ENCODE measurements at places on chromosomes 5 and 9.

GRCh38 chr5:36944607-36945225 is 68.1 kb downstream of the NIPBL start:
- peak; percentile 85 for DNase-seq

DNA sequence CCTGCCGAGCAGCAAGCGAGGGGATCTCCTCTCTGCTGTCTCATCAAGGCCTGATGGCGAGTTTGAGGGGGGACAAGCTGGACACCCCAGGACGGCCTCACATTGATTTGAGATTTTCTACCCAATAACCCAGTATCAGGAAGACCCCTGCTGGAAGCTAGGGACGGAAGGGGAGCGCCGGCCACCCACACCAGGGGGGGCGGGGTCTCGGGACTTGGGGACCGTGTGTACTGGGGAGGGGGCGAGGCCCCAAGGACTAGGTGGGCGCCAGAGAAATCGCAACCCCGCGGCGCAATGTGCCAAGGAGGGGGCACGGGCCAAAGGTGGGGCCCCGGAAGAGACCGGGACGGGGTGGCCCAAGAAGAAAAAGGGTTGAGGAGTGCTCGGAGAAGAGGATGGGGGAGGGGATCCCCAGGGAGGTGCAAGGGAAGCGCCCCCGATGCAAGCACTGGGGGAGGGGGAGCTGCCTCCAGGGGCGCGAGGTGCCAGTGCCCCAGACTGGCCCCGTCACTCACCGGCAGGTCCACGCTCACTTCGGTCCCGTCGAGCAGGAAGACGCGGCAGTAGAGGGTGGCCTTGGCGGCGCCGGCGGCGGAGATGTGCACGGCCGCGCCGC is 1.1 kb downstream of the EPB41L4B start:
- no peak for DNase-seq

DNA sequence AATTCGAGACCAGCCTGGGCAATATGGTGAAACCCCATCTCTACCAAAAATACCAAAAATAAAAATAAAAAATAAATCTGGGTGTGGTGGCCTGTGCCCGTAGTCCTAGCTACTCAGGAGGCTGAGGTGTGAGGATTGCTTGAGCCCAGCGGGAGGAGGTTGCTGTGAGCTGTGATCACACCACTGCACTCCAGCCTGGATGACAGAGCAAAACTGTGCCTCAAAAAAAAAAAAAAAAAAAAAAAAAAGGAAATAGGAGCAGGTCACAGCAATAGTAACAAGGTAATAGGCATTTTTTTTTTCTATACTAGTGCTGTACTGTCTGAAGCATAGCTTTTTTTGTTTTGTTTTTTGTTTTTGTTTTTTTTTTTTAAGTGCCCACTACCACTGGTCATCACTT is 5.8 kb downstream of the LRRC70 start:
- no peak for DNase-seq

GRCh38 chr5:6403416-6403815 is 25.1 kb upstream of the MED10 start:
- no peak for DNase-seq

DNA sequence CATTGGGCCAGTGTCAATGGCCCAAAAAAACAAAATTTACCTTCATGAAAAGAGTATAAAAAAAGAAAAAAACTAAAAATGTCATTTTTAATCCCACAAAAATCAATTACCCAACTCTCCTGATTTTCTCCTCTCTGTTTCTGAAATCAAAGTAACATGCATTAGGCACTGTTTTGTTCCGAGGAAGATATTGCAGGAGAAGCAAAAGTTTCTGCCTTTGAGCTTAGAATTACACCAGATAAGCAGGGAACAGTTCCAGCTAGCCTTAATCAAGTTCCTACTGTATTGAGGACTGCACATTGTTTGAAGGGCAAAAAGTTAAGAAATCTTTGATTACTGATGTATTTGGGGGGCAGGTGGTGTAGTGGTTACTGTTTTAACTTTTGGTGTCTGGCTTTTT is 1.1 kb upstream of the PRKAA1 start:
- no peak for DNase-seq

GRCh38 chr9:104896131-104896530 is 31.8 kb downstream of the ABCA1 start:
- DNase-seq: no peak

- no peak for DNase-seq
These were observed 111.8 kb upstream of the SLC44A1 start for GRCh38 chr9:105132606-105133005.

DNA sequence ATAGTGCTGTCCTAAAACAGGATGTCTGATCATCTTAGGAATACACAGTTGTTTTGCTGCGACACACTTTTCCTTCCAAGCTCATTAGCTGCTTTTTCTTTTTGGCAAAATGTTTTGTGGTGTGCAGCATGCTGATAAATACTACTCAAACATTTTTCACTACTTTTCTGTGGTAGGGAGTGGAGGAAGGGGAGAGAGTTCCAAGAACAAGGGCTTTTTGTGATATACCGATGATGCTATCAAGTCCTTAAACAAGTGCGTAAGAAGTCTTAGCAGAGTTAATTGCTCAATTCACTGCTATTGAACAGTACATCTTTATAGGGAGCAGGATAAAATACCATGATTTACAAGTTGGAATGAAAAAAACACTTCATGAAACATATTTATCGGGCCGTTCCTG is 23.6 kb upstream of the TEK start:
- no peak for DNase-seq

DNA sequence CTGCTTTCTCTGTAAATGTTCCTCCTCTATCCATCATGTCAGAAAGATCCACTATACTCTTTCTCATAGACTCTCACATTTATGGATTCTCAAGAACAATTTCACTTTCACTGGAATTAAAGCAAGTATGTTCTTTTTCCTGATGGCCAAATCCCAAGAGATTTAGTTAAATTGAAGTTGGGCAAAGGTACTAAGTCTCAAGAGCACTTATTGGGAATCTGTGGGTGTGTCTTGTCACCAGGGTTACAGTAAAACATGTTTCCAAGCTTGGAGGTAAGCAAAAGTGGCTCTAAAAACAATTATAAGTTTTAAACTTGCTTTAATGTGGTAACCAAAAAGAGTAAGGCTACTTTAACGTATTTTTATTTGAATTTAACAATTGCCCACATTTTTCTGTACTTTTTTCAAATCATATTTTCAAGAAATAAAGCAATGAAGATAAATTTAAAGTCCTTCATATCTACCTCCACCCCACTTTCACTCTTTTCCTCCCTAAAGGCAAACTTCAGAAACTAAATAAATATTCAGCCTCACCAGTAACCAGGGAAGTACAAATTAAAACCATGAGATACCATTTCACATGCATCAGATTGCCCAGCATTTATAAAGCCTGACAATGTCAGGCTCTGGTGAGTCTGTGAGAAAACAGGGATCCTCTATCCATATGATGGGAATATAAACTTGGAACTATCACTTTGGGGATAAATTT is 387.4 kb downstream of the CETN3 start:
- DNase-seq: no peak

DNA sequence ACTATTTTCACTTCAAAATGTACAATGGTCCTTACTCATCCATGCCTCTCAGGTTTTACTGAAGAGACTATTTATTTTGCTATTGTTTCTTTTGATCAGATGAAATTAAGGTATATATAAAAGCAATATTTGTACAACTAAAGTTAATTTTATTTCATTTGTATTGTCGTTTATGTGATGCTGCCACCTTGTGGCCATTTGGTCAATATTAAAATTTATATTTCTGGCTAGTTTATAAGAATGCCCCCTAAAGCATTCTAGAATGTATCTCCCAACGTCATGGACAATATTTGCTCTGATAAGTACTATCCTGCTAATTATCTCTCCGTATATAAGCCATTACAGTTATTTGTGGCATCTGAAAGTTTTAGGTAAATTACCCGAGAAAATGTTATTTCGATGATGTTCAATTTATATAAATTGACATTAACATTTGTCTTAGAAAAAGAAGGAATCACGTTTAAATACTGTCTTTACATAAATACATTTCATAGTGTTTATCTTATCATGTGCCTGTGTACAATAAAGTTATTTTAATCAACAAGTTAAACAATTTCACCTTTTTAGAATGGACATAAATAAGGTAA is 680.0 kb downstream of the TAF11L14 start:
- DNase-seq: peak; percentile 25

GRCh38 chr5:134552301-134552700 is 26.8 kb downstream of the JADE2 start:
- no peak for DNase-seq

DNA sequence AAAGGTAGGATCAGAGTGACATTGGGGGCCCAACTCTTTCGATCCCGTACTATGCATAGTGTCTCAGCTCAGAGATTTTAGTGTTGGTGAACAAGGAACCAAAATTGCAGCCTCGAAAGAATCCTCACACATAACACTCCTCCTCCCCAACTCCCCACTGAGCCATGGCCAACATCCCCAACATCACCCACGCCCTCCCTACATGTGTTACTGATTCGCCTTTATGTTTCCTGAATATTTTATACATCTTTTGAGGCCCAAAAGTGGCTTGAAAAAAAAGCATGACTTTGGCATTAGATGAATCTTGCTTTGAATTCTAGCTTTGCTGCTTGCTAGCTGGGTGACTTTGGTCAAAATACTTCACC is 45.2 kb downstream of the PLAC8L1 start:
- DNase-seq: no peak

GRCh38 chr9:110129425-110129824 is 78.5 kb downstream of the C9orf152 start:
- no peak for DNase-seq

DNA sequence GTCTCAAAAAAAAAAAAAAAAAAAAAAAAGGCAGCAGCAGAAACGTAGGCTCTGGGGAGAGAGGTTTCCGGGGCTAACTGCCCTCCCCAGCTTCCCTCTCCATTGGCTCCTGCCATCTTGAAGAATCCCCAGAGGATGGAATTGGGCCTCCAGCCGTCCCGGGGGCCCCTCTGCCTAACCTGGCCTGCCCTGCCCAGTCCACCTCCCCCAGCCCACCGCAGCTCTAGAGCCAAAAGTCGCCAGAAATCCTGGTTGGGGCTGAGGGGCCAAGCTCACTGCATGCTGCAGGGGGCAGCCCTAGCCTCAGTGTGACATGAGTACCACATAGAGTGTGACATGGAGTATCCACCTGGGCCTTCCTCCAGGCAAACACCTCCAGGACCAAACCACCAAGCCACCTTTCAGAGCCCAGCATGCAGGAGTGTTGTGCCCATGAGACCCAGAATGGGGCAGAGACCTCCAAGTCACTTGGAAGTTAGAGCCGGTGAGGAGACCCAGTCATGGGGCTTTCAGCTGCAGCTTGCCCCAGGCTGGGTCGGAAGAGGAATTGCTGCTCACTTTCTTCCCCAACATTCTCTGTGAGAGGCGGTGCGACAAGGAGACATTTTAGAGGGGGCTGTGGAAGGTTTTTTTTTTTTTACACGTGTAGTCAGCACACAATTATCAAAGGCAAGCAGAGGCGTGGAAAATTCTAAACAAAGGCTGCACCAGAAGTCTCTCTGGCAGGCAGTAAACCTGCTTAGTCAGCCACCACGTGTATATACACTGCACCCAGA is 17.6 kb downstream of the CD74 start:
- DNase-seq: no peak

DNA sequence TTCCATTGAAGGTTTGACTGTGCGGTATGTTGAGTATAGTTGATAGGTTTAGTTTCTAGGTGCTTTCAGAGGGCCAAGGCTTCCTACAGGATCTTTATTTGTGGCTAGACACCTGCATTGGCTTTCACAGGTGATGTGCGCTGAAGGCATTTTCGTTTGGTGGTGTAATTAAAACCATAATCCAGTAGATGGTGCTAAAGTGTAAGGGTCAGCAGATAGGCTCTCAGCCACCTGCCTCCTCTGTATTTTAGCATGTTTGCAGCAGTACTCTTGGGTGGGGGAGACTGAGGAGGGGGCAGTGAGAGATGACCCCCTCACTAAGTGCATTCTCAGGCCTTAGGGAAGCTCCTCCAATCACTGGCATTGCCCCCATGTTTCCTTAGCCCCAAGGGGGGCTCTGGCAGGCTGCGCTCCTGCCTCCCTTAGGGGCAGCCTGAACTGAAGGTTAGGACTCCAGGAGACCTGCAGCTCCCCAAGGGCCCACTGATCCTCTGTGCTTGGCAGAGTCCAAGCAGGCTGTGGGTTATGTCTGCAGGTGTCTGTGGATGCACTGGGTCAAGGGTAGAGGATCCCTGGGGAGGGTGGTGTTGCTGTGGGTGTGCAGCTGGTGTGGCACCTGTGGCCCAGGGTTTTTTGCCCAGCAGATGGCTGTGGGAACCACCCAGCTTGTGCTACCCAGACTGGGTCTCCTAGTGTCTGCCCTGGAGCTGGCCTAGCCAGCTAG is 23.4 kb downstream of the CDK20 start:
- DNase-seq: no peak

GRCh38 chr5:64599226-64599625 is 91.1 kb upstream of the SHISAL2B start:
- DNase-seq: no peak

- no peak for DNase-seq
These were observed 56.7 kb downstream of the PCDH1 start for GRCh38 chr5:141821430-141821925.

DNA sequence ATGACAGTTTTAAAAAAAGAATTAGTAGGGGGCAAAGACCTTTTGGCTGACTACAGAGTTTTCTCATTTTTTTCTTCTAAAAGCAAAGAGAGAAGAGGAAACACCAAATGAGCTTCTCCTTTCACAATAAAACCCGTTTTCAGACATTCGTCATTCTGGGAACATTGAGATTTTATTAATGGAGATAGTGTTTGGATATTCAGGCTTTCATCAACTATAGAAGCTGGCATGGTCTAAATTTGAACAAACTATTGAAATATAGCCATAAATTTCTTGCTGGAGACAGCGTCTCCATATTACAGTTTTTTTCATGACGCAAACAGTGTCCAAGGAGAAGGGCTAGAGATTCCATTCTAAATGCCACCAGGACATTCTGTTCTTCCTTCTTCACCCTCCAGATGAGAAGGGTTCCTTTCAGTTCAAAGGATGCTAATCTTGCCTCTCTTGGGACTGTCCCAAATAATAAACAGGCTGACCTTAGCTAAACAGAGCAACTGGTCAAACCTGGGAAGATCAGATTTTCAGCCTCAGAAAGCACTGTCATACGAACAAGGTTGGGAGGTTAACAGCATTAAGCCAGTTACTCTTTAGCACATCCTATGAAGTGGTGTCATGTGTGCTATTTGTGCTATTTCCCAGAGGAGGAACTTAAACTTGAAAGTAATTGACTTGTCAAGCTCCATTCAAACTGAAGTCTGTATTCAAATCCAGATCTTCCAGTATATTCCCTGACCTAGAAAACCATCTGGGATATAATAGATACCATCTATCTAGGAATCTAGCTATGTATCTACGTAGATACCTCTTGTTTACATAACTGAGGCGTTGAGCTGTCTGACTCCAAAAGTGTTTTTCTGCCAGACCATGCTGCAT is 125.6 kb downstream of the LPAR1 start:
- no peak for DNase-seq
